ENCODE measurements at places on chromosomes 5 and 9.

DNA sequence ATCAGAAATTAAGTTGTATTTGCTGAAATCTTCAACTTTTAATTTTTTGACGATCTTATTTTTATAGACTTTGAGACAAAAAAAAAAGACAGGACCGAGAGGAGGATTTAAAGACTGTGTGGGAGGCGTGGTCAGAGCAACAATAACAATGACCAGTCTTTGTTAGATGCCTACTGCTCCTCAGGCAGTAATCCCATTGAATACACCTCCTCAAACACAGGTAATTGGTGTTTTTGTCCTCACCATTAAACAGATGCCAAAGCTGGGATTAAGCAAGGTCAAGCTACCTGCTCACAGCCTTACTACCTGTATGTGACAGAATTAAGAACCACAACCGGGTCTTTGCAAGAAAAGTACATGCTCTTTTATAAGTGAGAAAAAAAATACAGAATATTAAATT lies 233.3 kb upstream of the GRAMD2B start:
- no peak for DNase-seq

- DNase-seq = no peak
Measured at GRCh38 chr9:116005205-116005604, 148.4 kb upstream of the PAPPA start.

GRCh38 chr5:1079961-1080360 lies 31.9 kb downstream of the SLC12A7 start:
- no peak for DNase-seq

DNA sequence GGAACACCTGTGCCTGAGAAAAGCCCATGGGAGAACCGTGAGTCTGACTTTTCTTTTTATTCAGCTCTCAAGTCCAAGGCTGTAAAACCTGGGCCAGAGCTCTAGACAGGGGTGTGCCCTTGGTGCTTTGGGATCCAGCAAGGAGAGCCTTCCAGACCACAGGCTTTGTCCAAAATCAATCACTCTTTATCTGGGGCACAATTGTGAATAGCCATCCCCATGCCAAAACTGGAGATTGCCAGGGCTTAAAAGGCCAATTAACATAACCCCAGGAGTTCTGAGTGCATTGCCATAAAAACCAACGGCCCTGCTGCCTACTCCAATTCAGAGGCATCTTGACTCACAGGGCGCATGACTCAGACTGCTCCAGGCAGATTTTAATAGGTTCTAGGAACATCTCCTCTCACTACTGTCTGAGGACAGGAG lies 391.8 kb downstream of the ARHGEF28 start:
- DNase-seq = no peak

GRCh38 chr9:80644044-80644443 lies 1045.3 kb downstream of the TLE1 start:
- no peak for DNase-seq

- no peak for DNase-seq
Measured at GRCh38 chr9:73911804-73912203, 585.3 kb upstream of the RORB start.

DNA sequence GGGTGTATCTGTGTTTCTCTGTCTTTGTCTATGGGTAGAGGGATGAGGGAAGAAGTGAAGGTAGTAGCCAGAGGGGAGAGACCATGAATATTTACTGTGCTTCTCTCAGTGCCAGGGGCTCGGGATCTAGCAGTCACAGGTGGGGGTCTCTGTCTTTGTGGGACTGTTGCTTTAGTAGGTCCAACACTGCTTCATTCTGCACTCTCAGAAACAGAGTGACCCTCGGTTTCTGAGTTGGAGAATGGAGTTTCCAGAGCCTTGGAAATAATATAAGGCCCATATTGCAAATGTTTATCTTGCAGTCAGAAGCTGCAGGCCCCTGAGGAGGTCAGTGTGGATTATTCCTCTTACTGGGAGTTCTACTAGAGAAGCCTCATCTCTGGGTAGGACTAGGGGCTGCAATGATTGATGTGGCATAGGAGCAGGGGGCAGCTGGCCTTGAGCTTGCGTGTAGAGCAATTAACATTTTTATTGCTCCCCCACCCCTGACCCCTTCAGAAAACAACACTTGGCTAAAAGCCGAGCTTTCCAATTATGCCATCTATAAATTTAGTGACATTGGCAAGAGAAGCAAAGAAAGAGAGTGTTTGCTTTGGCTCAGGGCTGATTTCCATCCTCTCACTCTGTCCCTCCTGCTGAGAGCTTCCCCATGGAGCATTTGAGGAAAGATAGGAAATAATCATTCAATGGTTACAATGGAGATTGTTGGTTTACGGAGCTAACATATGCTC lies 55.0 kb upstream of the TRPC7 start:
- DNase-seq = no peak
